CD8-positive, alpha-beta memory T cell (primary cell): ENCODE measurements at places on chromosomes 3 and 15. TPM values are rescaled to one million over a fixed set of nuclear protein-coding genes. Genes with fewer than 3 reads are reported as not detected.

DNA sequence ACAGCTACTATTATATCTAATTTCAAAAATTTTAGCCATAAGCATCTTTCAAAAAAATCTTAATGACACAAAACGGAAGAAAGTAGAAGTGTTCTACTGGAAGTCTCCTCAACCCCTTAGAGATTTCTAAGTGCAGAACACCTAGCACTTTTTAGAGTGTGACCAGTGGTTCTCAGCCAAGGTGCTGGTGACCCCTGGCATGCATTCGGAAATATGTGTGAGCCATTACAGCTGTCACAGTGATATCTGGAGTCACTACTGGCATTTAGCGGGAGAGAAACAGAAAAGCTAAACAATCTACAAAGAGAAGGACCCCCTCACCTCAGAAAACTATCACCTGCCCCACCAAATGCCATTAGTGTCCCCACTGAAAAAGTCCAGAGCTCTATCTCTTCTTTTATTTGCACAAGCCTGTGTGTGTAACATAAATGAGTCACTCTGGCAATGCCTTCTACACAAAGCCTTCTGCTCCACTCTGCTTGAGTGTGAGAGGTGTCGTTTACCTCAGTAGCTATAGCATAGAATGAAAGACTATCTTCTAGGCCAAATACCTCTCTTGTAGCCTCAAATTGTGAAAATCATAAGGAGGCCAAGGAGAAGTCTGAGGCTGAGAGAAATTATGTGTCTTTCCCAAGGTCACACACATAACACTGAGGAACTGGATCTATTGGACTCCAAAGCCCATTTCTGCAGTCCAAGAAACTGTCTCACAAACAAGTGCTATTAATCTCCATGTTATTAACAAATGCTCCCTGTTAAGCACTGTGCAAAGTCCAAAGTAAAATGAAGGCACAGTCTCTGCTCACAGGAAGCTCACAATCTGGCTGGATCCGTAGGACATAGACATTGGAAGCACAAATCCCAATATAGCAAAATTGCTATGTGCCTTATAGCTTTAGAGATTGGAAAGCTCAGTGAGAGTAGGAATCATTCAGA is 28.5 kb upstream of the KCNMB2 start:
- no peaks in the 10 kb centered on the region for H3K27me3 ChIP-seq
- no peak for DNase-seq
- H3K36me3 ChIP-seq: no peaks in the 10 kb centered on the region
- no peaks in the 10 kb centered on the region for H3K4me1 ChIP-seq
- no peak overlapping the region for H3K27ac ChIP-seq

DNA sequence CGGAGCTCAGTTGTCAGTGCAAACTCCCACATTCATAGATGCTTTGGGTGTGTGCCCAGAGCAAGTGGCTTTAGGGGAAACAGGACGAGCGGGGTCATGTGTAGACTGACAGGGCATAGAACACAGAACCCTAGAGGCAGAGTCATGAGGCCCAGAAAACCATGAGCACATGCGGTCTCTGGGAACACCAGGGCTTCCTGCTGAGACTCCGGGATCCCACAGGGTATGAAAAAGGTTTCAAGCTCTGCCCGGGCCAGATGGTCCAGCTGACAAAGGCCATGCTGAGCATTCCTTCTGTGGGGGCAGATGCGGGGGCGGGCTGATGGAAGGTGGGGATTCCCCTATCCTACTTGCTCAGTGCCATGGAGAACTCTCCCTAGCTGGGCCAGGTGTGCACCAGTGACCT is 44.8 kb downstream of the ROPN1B start:
- DNase-seq: no peak
- H3K4me3 ChIP-seq: no peak overlapping the region

DNA sequence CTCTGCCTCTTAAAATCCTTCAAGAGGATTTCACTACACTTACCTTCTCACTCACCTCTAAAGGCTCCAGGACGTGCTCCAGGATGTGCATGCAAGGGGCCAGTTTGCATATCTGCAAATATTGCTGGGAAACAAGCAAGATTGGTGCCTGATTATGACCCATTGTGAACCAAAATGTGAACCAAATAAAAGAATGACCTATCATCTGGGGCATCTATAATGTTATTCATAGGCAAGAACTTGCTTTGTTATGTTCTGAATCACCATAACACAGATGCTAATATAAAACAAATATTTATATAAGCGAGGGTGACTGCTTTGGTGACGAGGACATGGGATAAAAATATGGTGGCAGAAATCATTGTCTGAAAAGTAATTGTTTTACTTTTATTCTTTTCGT is 5.5 kb downstream of the IL12A start:
- H3K36me3 ChIP-seq: no peaks in the 10 kb centered on the region
- no peak overlapping the region for H3K4me3 ChIP-seq
- H3K27me3 ChIP-seq: no peaks in the 10 kb centered on the region
- no peak for DNase-seq
- no peaks in the 10 kb centered on the region for H3K4me1 ChIP-seq

GRCh38 chr3:63343674-63344073 is 65.6 kb downstream of the SYNPR start:
- H3K27ac ChIP-seq: no peak overlapping the region
- no peak for DNase-seq
- H3K4me1 ChIP-seq: no peaks in the 10 kb centered on the region
- H3K27me3 ChIP-seq: no peaks in the 10 kb centered on the region
- H3K4me3 ChIP-seq: no peak overlapping the region
- H3K36me3 ChIP-seq: no peaks in the 10 kb centered on the region

DNA sequence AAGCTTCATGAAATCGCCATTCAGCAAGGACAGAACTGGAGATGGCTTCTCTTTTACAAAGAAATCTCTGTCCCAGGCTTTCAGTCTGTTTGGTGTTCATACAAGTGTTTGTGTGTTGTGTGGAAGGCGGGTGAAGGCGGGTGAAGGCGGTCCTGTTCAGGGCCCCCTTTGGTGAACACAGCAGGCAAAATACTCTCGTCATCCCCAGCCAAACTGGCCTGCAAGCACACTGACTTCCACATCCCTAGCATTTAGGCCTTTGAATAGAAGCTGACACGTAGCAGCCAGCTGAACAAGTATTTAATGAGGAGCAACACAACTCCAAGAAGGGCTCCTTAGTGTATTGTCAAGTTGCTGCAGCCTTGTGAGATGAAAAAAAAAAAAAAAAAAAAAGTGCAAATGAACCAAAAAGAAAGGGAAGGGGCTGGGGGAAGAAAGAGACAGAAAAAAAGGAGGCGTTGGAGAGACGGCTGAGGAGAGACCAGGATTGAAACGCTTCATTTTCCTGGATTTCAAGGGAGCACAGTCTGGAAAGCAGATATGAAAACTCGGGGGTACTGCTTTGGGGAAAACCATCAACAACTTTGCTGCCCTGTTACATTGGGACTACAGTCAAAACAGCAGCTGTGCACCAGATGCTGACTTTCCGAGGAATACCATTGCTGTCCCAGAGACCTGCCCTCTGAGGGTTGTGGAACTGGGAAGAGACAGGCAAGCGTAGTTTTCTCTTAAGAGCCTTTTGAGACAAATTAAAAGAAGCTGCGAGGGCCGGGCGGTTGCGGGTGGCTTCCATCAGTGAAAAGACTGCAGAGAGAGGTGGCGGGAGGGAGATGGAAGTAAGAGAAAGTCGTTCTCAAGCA is 74.6 kb downstream of the TGFBR2 start:
- H3K4me1 ChIP-seq: peaks cover 84% of the 10 kb centered on the region
- H3K27ac ChIP-seq: no peak overlapping the region
- H3K36me3 ChIP-seq: peaks cover 24% of the 10 kb centered on the region
- H3K27me3 ChIP-seq: no peaks in the 10 kb centered on the region
- H3K4me3 ChIP-seq: no peak overlapping the region

GRCh38 chr3:9669720-9670432 is 20.6 kb downstream of the MTMR14 start:
- DNase-seq: no peak
- H3K36me3 ChIP-seq: peaks cover 67% of the 10 kb centered on the region
- H3K27me3 ChIP-seq: no peaks in the 10 kb centered on the region

- no peaks in the 10 kb centered on the region for H3K36me3 ChIP-seq
- H3K27me3 ChIP-seq: no peaks in the 10 kb centered on the region
- H3K27ac ChIP-seq: no peak overlapping the region
- H3K4me1 ChIP-seq: no peaks in the 10 kb centered on the region
Observed at GRCh38 chr3:171046760-171047159, 20.2 kb upstream of the SLC2A2 start.

GRCh38 chr3:132682201-132682600 is 22.1 kb downstream of the UBA5 start:
- no peak overlapping the region for H3K4me3 ChIP-seq
- H3K36me3 ChIP-seq: peaks cover 28% of the 10 kb centered on the region

- no peak for DNase-seq
- H3K27me3 ChIP-seq: no peaks in the 10 kb centered on the region
- no peak overlapping the region for H3K4me3 ChIP-seq
- H3K27ac ChIP-seq: no peak overlapping the region
- H3K4me1 ChIP-seq: no peaks in the 10 kb centered on the region
Observed at GRCh38 chr3:143596957-143597642, 251.2 kb downstream of the SLC9A9 start.

DNA sequence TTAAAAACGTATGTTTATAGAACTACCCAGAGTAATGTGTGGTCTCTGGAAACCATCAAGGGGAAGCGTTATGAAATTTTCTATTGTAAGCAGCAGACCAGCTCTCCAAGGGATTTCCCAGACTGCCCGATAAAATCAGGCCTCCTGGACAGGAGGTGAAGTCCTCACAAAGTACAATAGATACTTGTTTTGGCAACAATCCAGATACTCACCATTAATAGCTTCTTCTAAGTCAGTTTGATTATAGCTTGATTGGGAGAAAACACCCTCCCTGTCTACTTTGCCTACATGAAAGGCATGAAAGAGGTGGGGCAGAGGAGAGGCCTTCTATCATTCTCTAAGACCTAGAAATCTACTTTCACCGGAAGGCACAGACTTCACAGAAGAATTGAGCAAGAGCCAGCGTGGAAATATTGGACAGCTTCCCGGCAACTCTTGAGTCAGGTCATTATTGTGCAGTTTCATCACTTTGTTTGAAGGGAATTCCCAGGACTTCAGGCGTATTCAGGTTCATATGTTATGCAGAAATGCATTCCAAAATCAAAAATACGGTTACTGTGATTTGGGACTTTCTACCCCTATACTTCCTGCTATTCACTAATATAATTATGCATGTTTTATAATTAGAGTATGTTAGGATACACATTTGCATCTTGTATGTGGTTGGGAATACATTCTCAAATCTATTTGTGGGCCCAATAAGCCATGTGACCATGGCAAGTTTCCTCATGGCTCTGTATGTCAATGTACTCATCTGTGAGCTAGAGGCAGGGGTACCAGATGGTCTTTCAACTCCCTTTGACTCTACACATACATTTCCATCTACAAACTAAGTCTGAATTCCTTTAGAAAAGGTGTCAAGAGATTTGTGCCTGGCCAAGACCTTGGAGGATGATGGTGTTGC is 103.5 kb downstream of the CD47 start:
- H3K36me3 ChIP-seq: no peaks in the 10 kb centered on the region
- no peak for DNase-seq
- H3K4me3 ChIP-seq: no peak overlapping the region
- no peak overlapping the region for H3K27ac ChIP-seq
- H3K4me1 ChIP-seq: peaks cover 14% of the 10 kb centered on the region

DNA sequence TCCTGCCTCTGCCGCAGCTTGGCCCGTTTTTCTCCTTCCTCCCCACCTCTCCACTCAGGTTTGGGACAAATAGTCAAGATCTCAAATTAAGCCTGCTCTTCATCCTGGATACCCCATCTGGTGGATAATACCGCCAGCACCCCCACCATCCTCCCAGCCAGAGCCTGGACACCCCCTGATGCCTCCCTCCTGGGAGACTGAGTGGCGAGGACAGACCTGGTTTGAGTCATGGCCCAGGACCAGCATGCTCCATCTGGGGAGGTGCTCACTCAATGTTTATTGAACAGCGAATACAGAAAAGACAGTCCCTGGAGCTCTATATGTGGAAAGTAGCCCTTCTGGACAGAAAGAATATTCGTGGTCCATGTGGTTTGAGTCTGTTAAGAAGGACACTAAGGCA is 23.3 kb downstream of the CTSH start:
- H3K27ac ChIP-seq: no peak overlapping the region
- no peaks in the 10 kb centered on the region for H3K36me3 ChIP-seq
- no peak overlapping the region for H3K4me3 ChIP-seq

- no peak overlapping the region for H3K27ac ChIP-seq
- H3K27me3 ChIP-seq: no peaks in the 10 kb centered on the region
- DNase-seq: no peak
- H3K36me3 ChIP-seq: no peaks in the 10 kb centered on the region
Observed at GRCh38 chr3:115072265-115073021, 74.6 kb downstream of the ZBTB20 start.

GRCh38 chr3:97021778-97022177 is 207.4 kb downstream of the EPHA6 start:
- H3K4me1 ChIP-seq: no peaks in the 10 kb centered on the region
- no peak overlapping the region for H3K27ac ChIP-seq
- no peaks in the 10 kb centered on the region for H3K36me3 ChIP-seq
- no peak for DNase-seq
- H3K27me3 ChIP-seq: no peaks in the 10 kb centered on the region
- H3K4me3 ChIP-seq: no peak overlapping the region

GRCh38 chr15:64443747-64444621 is 16.4 kb upstream of the ZNF609 start:
- peaks cover 39% of the 10 kb centered on the region for H3K4me1 ChIP-seq
- H3K4me3 ChIP-seq: no peak overlapping the region
- no peaks in the 10 kb centered on the region for H3K27me3 ChIP-seq

DNA sequence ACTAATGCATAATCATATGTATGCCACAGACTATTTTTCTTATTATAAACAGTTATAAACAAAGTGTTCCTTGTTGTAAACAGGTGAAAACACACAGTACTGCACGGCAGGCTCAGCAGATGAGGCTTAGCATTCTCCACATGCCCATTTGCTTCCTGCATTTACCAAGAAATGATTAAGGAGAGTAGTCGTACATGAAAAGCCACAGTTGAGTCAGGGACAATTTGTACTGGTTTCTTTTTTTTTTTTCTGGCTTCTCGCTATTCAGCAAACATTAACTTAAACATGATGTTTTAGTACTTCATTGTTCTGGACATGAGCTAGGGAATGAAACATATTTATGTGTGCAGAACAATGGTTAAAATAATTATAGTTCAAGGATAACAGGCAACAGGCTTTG is 63.4 kb downstream of the GHSR start:
- H3K4me1 ChIP-seq: no peaks in the 10 kb centered on the region
- DNase-seq: no peak
- no peak overlapping the region for H3K4me3 ChIP-seq

DNA sequence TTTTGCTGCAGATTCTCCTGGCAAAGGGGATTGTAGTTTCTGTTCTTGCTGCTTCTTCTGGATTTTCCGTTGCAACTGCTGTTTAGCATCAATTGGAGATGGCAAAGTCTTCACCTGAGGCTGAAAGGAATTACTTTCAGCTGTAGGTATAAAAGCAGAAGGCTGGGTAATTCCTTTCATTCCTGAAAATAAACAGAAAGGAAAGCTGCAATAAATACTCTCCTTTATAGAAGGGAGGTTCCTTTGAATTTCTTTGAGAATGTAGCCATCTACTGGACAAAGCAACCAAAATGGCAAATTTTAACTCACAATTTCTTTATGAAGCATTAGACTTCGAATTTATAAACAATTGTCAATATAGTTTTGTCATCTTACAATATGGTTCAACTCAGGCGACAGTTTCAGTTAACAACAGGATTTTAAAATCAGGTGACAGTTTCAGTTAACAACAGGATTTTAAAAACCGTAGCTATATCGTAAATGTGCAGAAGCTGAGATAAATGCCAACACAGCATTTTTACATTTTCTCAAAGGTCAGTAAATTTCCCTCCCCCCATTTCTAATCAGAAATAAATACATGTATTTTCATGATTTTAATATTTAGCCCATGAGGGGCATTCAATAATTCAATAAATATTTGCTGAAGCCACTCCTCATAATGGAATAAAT is 104.9 kb upstream of the NEDD4 start:
- H3K4me3 ChIP-seq: no peak overlapping the region
- H3K4me1 ChIP-seq: no peaks in the 10 kb centered on the region
- no peaks in the 10 kb centered on the region for H3K27me3 ChIP-seq
- H3K27ac ChIP-seq: no peak overlapping the region

Gene GCNT3
- not detected for total RNA-seq

Gene KCNH8
- not detected for total RNA-seq

Gene GNL3
- total RNA-seq: 233 TPM

Gene CNTN4
- not detected for total RNA-seq
